ENCODE measurements at places on chromosomes 5 and 9.

- DNase-seq = no peak
Observed at GRCh38 chr5:108036482-108036881, 345.4 kb downstream of the FBXL17 start.

DNA sequence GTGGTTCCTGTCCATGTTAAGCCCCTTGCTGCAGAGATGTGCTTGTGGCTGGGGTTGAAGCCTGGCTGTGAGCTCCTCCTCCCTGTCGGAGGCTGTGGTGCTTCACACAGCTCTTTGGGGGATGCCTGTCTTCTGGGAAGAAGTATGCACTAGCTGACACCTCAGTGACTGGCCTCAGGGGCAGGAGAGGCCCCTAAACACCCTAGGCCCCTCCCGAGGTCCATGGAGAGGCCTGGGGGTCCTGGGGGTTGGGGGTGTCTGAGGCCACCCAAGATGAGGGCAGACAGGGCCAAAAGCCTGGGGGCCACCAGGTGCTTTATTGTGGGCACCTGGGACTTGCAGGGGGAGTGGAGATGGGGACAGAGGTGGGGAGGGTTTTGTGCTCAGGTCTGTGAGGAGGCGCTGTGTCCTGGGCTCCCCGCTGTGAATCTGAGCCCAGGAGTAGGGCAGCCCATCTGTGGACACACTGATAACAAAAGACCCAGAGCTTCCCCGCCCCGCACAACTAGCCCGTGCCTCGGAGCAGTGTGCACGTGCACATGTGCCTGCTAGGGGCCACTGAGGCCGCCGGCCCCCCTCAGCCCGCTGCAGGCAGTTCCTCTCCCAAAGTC lies 92.0 kb downstream of the PHF2 start:
- no peak for DNase-seq

GRCh38 chr5:54385994-54386393 lies 69.5 kb upstream of the HSPB3 start:
- no peak for DNase-seq

DNA sequence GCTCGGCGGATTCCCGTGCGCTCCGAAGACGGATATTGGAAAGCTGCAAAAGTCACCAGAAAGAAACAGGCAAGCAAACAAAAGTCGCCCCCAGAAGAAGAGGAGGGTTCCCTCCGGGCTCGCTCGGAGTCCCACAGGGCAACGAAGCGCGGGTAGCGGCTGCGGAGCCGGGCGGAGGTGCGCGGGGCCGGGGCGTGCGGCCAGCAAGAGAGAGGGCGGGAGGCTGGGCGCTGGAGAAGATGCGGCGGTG lies at the start of gene FBN2:
FBN2 (minus strand) TSS at position 246 of the 250 bp plus-strand sequence. CDS start 642 bp downstream, outside the sequence.
- DNase-seq = no peak

- DNase-seq = no peak
Observed at GRCh38 chr9:19441730-19442129, 32.9 kb downstream of the ACER2 start.

DNA sequence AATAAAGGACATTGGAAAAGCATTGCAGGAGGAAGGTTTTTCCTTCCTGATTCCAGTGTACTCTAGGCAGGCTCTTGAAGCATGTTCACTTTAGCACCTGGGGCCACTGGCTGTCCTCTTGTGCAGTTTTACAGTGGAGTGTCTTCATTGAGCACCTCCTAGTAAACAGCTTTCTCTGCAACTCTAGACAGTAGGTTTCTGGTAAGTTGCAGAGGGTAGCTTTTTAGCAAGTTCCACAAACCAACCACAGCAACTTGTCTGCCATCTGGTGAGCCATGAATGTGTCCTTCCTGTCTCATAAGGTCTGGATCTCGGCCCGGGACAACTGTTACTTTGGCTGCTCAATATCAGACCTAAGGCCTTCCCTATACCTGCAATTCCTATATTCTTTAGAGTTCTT lies 488.0 kb downstream of the MAN2A1 start:
- DNase-seq = no peak

- DNase-seq = no peak
Observed at GRCh38 chr9:68428481-68428880, 72.1 kb downstream of the PGM5 start.

- no peak for DNase-seq
Observed at GRCh38 chr5:50501491-50502228, 60.6 kb upstream of the EMB start.

GRCh38 chr5:116652196-116652729 lies 77.6 kb upstream of the SEMA6A start:
- peak; percentile 77 for DNase-seq

DNA sequence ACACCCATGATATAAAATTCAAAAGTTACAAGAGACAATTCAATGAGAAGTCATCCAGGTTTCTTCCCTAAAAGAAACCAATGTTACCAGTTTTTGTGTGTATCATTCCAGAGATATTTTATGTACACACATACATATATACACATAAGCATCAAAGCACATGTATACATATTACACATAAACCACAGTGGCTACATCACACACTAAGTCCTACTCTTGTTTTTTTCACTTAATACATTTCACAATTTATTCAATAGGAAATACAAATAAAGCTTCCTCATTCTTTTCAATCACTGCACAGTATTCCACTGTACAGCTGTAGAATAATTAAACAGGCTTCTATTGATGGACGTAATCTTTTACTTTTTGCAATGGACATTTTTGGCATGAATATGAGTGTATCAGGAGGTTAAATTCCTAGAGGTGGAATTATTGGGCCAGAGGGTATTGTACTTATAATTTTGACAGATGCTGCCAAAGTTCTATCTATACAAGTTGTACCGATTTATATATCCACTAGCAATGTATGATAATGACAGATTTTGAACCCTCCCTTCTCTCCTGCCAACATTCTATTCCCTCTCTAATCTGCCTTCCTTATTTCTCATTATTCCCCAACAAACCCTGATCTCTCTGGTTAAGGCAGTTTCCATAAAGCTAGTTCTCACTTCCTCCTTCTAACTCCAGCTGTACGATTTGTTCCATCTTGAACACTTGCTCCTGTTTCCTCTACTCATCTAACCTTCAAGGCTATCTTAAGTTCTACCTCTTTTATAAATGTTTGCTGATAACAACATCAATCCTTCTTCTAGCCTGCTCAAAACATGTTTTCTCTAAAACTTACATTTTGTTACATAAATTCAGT lies 35.2 kb downstream of the MRPS27 start:
- no peak for DNase-seq

- DNase-seq = no peak
Observed at GRCh38 chr5:15596936-15597335, 97.0 kb downstream of the FBXL7 start.

- no peak for DNase-seq
Observed at GRCh38 chr9:105281926-105282325, 37.5 kb downstream of the SLC44A1 start.

DNA sequence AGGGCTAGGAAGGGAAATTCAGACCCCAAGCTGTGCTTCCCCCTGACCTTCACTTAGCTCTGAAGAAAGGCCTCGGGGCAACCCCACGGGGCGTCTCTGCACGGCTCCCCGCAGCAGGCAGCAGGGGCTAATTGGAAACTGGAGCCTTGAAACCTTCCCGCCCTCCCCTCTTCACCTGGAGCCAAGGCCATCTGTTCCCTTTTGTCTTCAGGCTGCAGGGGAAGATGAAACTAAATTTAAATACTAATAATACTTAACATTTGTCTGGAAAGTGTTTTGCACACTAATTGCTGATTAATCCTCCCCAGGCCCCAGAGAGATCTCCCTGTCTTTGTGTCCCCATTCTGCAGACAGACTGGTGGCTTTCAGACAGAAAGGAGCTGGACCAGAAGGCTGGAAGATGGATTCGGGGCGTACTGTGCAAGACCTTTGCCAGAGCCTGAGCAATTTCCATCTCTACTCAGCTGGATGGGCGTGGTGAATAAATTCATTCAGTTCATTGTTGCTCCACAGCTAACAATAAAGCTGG lies 34.1 kb upstream of the CPLX2 start:
- no peak for DNase-seq

DNA sequence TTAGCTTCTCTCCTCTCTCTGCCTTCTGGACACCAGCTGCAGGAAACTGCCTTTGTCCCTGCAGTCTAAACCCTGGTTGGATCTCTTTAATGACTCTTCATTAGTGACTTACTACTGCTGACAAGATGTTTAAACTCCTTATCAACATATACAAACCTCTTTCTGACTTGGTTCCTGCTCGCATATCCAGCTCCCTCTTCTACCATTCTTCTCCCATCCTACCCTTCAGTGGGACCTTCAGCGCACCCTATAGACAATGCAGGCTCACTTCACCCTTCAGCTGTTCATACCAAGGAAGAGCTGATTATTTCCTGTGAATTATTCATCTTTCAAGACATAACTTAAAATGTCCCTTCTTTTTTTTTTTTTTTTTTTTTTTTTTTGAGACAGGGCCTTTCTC lies 436.5 kb downstream of the KIAA0825 start:
- DNase-seq = no peak

DNA sequence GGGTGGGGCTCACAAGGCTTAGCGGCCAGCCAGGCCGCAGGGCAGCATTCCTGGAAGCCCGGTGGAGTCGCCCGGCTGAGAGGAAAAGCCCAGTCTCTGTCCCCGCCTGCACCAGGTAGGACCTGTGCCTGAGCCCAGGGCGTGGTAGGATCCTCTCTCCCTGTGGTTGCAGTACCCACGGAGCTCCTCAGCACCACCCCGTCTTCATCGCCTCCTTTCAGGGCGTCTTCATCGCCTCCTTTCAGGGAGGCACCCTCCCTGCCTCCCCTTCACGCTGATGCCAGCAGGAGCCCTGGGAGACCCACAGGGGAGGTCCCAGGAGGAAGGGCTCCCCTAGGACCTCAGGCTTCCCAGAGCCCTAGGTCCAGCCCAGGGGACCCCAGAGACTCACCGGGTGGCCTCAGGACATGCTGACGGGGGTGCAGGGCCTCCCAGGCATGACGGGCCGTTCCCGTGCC lies 53.3 kb upstream of the NOTCH1 start:
- DNase-seq = no peak

- no peak for DNase-seq
Observed at GRCh38 chr9:83198371-83198770, 135.4 kb upstream of the RASEF start.

GRCh38 chr9:15304632-15305031 lies 2.4 kb downstream of the TTC39B start:
- no peak for DNase-seq

DNA sequence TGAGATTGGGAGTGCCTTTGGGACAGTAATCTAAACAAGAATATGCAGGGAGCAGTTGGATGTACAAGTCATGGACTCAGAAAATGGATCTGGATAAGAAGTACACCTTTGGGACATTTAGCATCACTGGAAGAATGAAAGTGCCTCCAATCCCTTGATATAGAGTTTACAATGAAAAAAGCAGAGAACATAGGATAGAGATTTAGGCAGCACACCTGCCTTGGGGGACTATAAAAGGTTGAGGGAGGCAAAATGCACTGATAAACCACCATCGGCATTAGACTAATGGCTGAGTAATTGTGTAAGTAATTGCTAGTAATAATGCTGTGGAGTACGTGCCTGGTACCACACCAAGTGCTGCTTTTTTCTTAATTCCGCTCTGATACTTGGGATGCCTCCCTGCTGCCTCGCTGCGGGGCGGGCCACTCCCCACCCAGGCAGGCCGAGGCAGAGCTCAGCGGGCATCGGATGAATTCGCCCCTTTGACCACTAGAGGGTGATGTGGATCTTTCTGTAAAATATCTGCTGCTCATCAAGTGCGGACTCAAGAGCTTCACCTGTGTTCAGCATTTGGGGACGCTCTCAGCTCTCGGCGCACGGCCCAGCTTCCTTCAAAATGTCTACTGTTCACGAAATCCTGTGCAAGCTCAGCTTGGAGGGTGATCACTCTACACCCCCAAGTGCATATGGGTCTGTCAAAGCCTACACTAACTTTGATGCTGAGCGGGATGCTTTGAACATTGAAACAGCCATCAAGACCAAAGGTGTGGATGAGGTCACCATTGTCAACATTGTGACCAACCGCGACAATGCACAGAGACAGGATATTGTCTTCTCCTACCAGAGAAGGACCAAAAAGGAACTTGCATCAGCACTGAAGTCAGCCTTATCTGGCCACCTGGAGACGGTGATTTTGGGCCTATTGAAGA lies 99.9 kb downstream of the ANKRD18B start:
- peak; percentile 88 for DNase-seq

- no peak for DNase-seq
Observed at GRCh38 chr5:68037546-68037945, 178.0 kb upstream of the PIK3R1 start.

DNA sequence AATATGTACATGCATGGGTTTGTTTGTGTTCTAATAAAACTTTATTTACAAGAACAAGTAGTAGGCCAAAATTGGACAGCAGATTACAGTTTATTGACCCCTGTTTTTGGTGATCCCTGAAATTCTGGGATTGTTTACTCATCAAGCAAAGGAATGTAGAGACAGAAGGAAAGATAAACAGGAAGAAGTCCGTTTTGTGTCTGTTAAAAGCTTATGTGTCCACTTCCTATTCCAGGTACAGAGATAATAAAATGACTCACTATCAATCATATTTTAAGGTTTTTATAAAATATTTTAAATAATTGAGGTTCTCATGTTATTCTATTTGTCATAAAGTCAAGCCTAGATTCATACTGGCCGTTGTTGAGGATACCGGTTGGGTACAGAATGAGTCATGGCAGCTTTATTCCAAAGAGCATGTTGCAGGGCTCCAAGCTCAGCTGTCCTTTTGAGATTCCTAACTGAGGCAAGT lies 214.9 kb upstream of the DAB2 start:
- no peak for DNase-seq

Measured in NCI-H1930 (cell line).